ENCODE measurements at places on chromosomes 7 and 10.

GRCh38 chr7:133081119-133081598 lies 731 bp downstream of the CHCHD3 start:
- DNase-seq, result no peak

- no peak for DNase-seq
Observed at GRCh38 chr10:46217752-46218453, 68.9 kb upstream of the ANTXRL start.

- no peak for DNase-seq
Observed at GRCh38 chr7:55100544-55101327, 81.9 kb downstream of the EGFR start.

- DNase-seq, result no peak
Observed at GRCh38 chr10:122515022-122515424, 45.5 kb upstream of the DMBT1 start.

GRCh38 chr10:123990889-123991288 lies 99.3 kb upstream of the CPXM2 start:
- DNase-seq, result no peak

- no peak for DNase-seq
Observed at GRCh38 chr10:117621795-117622420, 79.4 kb downstream of the EMX2 start.

GRCh38 chr10:26438534-26439341 lies 597 bp downstream of the APBB1IP start:
- DNase-seq, result no peak

DNA sequence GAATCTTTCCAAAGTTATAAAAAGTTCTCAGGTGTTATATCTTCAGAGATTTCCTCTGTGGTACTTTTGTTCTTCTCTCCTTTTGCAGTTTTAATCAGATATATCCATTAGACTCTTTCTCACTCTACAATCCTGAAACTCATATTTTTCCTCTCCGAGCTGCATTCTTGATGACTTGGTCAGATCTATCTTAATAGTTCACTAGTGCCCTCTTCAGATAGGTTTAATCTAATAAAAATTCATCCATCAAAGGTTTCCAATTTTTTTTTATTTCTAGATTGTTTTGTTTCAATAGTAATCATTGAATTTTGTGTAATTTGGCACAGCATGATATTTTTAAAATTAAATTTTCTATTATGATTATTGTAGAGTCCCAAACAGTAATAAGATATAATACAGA lies 21.8 kb upstream of the DGKB start:
- DNase-seq, result no peak

DNA sequence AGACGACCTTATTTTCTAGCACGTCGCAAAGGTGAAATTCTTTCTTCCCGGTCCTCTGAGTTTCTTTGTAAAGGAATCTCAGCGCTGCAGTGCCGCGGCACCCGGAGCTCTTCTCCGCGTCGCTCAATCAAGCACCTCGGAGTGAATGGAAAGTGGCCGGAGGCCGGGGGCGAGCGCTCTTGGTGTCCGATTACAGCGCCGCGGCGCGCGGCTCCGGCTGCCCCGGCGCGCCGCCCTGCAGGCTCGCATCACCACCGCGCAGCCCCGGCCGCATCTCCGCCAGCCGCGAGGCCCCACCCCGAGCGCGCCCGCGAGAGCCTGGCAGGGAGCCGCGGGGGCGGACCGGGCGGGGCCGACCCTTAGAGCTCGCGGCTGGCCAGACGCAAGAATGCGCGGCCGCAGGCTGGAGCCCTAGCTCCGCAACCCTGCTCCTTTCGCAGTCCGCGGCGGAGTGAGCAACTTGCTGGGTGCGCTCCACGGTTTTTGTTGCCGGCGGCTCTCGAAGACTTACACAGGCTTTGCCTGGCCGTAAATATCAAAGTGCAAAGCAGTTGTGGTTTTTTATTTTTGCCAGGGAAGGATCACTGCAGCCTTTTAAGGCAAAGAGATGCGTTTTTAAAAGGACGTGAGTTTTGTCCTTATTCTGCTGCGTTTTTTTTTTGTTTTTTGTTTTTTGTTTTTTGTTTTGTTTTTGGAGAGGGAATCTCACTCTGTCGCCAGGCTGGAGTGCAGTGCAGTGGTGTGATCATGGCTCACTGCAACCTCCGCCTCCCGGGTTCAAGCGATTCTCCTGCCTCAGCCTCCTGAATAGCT lies at the start of gene SEMA3C:
SEMA3C (minus strand) TSS at position 143 of the 813 bp plus-strand sequence. CDS start 2,270 bp downstream, outside the sequence.
- peak; percentile 90 for DNase-seq

GRCh38 chr10:122849900-122850605 lies 4.4 kb upstream of the CUZD1 start:
- no peak for DNase-seq

- no peak for DNase-seq
Observed at GRCh38 chr7:6487184-6487545, 39.4 kb upstream of the DAGLB start.

DNA sequence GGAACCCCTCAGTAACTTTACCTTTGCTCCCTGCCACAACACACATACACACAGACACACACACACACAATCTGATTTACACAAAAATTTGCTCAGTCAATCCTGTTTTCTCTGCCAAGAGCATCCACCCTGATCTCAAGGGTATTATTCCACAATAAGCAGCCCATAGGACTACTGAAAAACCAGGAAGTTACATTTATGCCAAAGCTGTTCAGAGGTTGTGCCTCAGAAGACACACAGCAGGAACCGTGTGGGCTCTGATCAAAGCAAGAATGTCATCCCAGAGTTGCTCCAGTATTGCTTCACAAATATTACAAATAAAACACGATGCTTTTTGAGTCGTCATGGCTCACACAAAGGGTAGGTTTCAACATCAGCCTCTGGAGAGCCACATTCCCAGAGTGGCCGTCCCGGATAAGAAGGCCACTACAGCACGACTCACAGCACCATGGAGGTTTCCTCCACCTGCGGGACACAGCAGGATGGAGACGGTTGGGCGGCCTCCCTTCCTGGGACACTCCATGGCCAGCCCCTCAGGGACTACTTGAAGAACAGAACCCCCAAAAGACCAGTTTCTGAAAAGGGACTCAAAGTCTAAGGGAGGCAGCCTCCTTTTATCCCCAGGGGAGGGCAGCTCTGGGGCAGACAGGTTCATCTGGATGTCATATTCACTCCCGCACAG lies 1.6 kb downstream of the AIFM2 start:
- DNase-seq, result peak; percentile 65

- no peak for DNase-seq
Observed at GRCh38 chr10:12854988-12855387, 146.5 kb downstream of the CCDC3 start.

Data from SW480 (cell line).